ENCODE measurements at places on chromosomes 3 and 15. TPM values are rescaled to one million over a fixed set of nuclear protein-coding genes. Genes with fewer than 3 reads are reported as not detected.

DNA sequence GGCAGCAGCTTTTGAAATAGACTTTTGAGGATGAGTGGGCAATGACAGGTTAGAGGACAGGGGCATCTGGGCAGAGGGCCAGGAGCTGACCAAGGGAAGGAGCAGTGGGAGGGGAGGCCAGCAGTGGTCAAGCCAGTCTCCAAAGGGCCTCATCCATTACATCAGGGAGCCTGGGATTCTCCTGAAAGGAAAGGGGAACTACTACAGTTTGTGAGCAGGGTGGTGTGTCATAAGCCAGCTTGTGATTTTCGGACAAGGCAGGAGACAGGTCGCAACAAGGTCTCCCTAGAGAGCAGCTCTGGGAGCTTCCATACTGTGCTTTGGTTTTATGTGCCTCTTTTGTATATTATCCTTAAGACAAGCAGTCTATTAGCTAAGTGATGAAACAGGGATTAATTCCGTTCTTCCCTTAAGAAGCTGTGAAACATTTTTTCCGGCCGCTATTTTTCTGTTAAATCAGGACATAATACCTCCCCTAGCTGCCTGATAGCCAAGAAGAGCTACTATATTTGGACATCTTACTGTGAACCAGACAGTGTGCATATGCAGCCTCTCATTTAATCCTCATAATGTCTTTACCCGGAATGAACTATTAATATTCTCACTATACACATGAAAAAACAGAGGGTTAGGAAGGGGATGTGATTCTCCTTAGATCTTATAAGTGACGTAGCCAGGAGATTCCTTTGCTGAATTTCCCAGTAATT lies 46.4 kb downstream of the C2CD4B start:
- no peak for DNase-seq

Gene CSNK1G1
- 12.7 TPM for total RNA-seq

DNA sequence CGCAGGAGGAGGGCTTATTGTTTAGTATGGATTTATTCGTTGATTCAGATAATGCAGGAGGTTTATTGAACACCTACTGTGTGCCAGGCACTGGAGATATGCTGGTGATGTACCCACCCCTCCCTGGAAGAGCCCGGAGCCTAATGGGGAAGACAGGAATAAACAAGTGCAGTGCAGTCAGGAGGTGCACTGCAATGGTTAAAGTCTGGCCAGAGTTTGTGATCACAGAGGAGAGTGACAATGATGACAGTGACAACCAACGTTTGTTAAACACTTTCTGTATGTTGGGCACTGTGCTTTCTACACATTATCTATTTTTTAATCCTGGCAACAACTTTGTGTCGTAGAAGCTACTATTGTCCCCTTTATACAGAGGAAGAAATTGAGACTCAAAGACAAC lies 70.4 kb downstream of the THSD4 start:
- DNase-seq = no peak

Gene SPESP1
- not detected for total RNA-seq

Gene SAMMSON
- total RNA-seq = not detected

DNA sequence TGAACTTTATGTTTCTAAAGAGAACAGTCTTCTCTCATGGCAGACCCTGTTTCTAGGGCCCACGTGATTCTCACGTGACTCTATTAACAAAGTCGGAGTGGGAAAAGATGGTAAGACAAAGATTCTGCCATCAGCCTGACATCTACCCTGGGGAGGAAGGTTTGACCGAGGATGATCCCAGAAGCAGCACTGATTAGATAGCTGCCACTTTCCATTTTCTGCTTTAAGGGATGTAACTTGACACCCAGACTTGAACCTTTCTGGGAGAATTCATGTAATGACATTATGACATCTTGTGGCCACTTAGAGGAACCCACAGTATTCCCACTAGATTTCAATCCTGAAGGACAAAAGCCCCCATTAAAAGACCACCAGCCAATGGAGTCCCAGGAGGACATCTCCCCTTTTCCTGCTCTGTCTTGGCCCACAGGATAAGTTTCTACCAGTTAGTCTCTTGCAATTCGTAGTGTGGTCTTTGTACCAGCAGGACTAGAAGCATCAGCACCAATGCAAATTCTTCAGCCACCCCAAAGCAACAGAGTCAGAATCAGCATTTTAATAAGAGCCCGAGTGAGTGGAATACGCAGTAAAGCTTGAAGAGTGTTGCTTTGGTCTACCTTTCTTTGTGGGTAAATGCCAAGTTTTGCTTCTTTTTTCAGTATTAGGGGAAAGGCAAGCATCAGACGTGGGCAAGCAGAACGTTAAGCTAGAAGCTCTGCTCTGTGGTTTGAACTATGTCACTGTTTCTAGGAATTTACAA lies 480.5 kb upstream of the PROK2 start:
- DNase-seq = no peak

Gene CEMIP
- total RNA-seq = 5.4 TPM

Gene HGD
- total RNA-seq = not detected

DNA sequence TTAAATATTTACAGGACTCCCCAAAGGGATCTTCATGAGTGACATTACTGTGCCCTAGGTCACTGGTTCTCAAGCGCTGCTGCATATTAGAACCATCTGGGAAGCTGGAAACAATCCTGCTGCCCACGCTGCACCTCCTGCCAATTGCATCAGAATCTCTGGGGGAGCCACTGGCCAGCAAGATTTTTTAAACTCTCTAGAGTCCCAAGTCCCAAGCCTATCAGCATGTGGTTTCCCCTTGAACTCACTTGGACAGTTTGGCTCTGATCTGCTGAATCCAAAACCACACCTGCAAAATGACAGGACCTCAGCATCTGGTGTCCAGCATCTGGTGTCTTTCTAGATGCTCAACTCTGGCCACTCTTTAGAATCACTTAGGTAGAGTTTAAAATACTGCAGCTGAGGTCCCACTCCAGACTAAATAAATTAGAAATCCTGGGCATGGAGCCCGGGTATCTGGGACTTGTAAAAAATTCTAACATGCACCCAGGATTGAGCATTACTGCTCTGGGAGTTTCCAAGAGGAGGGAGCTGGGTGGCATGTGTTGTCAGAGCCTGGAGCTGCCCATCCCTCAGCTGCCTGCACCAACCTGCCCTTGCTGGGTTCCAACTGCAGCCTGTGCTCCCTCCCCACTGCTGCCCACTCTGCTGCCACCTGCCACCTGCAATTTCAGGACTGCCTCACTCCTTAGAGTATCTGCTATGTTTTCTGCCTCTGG lies 311.3 kb downstream of the SLC9A9 start:
- peak; percentile 73 for DNase-seq

DNA sequence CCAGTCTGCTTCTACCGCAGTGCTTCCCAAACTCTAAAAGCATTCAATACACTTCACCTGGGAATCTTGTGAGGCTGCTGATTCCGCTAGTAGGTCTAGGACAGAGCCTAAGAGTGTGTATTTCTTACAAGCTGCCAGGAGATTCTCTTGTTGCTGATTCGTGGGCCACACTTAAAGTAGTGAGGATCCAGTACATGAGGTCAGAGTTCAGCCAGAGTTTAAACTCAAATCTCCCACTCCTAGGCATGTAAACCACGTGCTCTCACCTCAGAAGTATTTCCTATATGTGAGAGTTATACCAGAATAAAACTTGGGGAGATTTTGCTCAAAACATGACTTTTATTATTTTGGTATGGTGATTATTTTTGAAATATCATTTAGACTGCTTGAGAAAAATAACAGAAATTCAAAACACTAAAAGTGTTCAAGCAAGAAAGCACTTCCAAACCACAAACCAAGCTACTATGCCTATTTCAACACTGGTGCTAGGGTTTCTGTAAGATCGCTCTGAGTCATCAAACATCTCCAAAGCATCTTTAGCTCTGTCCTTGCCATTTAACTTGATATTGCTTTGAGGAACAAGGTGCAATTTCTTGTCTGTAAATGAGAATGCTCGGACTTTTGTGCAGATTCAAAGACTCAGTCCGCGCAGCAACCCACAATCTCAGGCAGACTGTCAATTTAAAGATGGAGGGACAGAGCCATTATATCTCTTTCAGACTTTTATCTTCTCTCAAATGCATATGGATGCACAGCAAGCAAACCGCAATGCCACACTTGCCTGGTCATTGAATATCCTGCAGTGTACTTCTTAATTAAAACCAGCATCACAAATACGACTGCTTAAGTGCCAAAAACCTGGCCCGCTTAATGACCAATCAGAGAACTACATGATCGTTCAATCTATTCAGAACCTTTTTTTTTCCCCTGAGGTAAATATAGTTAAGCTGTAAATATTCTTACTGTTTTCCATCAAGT lies 59.8 kb downstream of the AGTR1 start:
- no peak for DNase-seq

Gene CD80
- not detected for total RNA-seq

Gene CD276
- 139 TPM for total RNA-seq

DNA sequence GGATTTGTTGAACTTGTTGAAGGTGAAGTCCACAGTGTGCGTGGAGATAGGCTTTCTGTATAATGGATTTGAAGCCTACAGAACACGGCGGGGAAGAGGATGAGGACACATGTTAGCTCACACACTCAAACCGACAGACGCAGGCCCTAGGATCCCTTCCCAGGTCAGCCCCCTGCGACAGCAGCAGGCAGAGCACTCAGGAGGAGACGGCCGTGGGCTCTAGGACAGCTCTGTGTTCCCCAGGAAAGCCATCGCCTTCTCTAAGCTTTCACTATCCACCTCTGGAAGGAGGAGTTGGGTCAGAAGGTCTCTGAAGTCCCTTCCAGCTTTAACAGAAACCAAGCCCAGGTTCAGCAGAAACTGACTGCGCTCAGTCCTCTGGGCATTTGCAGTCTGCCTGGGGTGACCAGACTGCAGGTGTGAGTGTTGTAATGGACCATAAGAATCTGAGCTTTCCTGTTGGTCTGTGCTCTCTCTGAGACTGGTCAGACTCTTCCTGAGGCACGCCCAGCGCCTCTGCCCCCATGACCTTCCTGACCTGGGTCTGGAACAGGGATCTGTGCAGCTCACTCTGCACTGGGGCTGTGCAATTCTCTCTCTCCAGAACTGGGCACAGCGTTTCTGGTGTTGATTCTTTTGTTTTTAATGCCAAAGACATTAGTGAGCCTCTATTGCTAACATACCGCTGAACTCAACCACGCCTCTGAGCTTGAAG lies 33.5 kb downstream of the UMPS start:
- DNase-seq = no peak

GRCh38 chr3:79418855-79419621 lies 348.8 kb downstream of the ROBO1 start:
- no peak for DNase-seq

- DNase-seq = no peak
These were observed 298.1 kb downstream of the ADAMTS17 start for GRCh38 chr15:100043692-100044091.

Gene MESP2
- total RNA-seq = not detected

Gene ZBED2
- total RNA-seq = not detected

GRCh38 chr3:65252266-65252665 lies 564.5 kb upstream of the ADAMTS9 start:
- no peak for DNase-seq

Gene GRAMD1C
- 2.5 TPM for total RNA-seq

GRCh38 chr3:107345822-107346405 lies 31.3 kb upstream of the CCDC54 start:
- DNase-seq = no peak

- DNase-seq = no peak
These were observed 142.4 kb upstream of the TLE3 start for GRCh38 chr15:70240082-70240481.

DNA sequence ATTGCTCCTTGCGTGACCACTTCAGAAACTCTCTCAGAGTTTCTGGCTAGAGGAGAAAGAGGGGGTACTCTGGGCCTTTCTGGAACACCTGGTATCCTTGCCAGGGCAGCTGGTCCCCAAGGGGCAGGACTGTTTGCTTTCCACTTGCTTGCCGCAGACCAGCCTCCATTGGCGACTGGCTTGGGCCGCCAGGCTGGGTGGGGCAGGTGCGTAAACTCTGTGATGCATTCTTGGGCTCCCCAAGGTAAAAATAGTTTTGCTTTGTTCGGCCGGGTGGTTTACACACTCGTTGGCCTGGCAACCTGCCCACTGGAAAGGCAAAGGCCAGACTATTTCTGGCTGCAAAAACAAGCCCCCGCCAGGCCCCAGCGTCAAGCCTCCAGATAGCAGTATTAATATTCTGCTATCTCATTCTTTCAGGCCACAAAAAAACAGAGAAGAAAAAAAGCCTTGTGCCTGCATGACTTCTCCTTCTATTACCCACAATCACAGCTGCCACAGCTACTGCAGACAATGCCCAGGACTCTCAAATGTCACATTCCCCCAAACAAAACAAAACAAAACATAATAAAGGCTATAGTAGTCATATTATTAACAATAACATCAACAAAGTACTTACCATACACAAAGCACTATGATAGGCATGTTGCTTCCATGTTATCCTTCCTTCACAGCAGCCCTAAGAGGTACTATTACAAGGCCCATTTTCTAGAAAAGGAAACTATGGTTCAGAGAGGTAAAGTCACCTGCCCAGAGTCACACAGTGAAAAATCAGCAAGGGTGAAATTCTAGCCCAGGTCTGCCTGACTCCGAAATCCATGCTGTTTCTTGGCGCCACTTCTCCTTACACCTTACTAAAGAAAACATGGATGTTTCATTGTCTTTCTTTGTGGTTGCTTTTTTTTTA lies 14.0 kb upstream of the SSUH2 start:
- no peak for DNase-seq

DNA sequence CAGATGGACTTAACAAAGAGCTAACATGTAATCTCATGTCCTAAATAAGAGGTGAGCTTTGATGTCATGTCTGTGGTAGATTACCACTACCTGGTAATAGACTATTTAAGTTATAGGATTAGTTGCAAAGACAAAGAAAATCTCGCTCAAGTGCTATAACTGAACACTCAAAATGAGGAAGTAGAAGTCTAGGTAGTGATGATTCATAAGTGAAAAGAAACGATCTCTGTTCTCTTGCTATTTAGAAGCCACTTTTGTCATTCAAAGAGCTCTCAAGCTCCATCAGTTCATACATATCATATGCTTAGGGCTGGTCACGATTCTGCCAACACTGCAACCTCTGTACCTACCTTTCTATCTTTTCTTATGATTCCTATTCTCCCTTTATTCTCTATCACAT lies 110.9 kb downstream of the EDEM1 start:
- no peak for DNase-seq

DNA sequence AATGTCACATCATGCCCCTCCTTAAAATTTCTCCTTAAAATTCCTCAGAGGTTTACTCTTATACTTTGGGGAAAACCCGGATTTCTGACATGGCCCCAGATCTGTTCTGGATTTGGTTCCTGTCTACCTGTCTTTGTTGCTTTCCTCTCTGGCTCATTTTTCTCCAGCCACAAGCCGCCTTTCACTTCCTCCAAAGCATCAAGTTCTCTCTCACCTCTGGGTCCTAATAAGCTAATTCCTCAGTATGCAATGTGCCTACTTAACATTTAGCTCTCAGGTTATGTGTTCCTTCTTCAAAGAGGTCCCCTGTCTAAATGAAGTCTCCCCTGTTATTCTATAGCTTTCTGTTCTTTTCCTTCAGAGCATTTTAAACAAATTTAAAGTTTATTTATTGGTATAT lies 16.1 kb downstream of the HMG20A start:
- no peak for DNase-seq
